ENCODE measurements at places on chromosomes 13 and 19.

- DNase-seq: no peak
These were observed 8.5 kb upstream of the LSR start for GRCh38 chr19:35240327-35240726.

DNA sequence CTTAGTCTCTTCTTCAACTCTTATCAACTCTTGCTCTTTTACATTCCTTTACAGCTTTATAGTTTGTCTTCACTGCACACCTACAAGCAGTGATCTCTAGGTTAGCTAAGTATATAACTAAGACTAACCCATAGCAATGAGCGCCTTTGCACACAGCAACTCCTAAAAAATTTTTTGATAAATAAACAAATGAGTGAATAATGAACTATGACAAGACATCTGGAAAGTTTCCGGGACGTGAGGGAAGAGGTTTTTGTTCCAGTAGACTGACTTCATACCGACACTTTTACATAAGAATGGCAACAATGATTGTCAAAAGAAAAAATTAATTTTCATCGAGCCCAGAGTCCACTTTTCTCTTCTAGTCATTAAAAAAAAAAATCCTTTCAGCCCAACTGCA is 98.3 kb downstream of the ELF1 start:
- DNase-seq: no peak

GRCh38 chr13:77207943-77208342 is 119.0 kb downstream of the MYCBP2 start:
- no peak for DNase-seq

DNA sequence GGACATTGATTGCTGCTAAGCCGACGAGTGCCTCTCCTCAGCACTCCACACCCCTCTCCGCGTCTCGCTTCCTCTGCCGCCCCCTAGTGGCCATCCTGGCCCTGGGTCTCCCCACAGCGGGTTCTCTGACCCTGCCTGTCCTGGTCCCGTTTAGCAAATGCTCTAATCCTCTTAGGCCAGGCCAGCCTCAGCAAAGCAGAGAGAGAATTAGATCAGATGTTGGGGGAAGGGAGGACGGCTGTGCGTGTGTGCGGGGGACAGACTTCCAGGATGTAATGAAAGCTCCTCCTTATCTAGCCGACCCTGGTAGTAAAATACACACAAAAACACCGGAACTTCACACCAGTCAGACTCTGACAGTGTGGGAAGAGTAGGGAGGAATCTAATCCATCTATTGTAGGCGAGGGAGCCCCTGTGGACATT is 4.5 kb downstream of the TPRX2 start:
- peak; percentile 99 for DNase-seq

DNA sequence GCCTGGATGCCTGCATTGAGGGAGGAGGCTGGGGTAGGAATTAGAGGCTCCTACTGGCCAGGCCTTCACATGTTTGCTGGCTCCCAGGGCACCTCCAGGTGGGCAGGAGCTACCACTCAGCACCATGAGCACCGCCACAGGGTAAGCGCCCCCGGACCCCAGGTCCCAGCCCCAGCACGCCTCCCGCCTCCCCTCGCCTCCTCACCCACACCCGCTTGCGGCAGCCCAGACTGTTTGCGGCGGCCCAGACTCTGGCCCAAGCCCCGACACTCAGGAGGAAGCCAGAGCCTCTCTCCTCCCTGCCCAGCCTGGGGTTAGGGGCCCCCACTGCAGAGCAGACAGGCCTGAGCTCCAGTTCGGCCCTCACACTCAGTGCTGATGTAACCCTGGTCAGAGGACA is 652 bp downstream of the EPS8L1 start:
- DNase-seq: no peak

GRCh38 chr13:50403311-50403710 is 388.1 kb downstream of the KCNRG start:
- DNase-seq: no peak

- peak; percentile 44 for DNase-seq
These were observed 640.1 kb upstream of the KLF12 start for GRCh38 chr13:74774264-74774663.

DNA sequence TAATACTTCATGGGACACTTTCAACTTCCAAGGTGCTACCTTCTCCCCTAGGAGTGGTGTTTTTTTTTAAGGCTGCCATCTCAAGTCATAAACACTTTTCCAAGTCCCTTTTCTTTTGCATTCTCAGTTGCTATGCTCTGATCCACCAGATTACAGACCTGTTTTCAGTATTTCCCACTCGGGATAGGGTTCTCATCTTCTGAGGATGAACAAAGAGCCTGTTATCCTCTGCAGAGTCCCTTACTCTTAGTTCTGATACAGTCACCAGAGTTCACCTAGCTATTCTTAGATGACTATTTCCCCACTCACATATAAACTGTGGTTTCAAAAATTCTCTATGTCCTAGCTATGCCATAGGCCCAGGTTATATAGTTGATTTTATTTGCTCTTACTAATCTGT is 15.9 kb downstream of the ZDHHC20 start:
- DNase-seq: no peak

GRCh38 chr13:109899316-109899715 is 112.9 kb upstream of the IRS2 start:
- no peak for DNase-seq

DNA sequence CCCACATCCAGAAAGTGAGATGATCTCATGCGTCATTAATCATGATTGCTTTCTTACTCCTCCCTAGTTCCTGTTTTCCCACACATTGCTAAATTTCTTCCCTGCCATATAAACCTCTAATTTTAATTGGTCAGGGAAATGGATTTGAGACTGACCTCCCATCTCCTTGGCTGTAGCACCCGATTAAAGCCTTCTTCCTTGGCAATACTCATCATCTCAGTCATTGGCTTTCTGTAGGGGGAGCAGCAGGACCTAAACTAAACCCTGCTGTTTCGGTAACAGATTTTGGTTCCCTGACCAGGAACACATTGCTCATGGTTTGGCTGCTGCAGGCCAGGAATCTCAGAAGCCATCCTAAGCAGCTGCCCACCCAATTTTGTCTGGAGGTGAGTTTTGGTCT is 61.7 kb downstream of the SPRYD7 start:
- DNase-seq: no peak

- no peak for DNase-seq
These were observed 7.2 kb upstream of the ZNF606 start for GRCh38 chr19:58009666-58010301.

DNA sequence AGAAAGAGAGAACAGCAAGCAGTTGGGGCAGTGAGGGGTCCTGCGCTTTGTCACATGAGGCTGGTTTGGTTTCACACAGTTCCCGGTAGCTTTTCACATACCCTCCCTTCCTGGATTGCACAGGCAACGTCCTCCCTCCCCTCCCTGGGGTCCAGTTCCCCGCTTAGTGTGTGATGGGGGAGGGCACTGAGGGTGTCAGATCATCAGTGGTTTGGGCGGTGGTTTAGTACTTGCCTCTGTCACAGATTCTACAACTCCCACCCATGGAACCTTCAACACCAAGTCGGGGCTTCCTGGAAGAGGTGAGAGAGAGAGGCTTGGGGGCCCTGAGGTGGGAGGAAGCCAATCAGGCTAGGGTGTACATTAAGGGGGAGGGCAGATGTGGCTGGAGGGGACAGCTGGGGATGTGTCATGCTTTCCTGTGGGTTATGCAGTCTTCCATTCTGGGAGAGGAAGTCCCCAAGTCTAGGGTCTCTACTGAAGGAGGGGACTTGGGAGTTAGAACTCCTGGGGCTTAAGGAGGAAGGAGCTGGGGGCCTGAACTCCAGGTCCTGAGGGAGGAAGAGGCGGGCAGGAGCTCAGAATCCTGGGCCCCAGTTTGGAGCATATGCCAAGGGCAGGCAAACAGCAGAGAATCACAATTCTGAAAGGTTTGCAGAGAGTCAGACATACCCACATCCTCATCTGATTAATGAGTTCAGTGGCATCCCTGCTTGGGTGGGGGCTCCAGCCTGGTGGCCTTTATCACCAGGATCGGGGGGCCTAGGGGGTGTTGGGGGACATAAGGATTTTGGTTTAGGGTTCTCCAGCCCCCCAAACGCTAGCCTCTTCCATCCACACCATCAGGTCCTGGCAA is at the start of gene NKG7:
NKG7 (minus strand) TSS at position 6 of the 856 bp plus-strand sequence. CDS start 119 bp downstream, outside the sequence.
- no peak for DNase-seq

GRCh38 chr13:45370922-45371406 is 30.0 kb upstream of the TPT1 start:
- DNase-seq: peak; percentile 79

GRCh38 chr19:28764066-28764465 is 448.9 kb downstream of the UQCRFS1 start:
- no peak for DNase-seq

GRCh38 chr19:18292462-18292809 is 11.0 kb upstream of the JUND start:
- no peak for DNase-seq

DNA sequence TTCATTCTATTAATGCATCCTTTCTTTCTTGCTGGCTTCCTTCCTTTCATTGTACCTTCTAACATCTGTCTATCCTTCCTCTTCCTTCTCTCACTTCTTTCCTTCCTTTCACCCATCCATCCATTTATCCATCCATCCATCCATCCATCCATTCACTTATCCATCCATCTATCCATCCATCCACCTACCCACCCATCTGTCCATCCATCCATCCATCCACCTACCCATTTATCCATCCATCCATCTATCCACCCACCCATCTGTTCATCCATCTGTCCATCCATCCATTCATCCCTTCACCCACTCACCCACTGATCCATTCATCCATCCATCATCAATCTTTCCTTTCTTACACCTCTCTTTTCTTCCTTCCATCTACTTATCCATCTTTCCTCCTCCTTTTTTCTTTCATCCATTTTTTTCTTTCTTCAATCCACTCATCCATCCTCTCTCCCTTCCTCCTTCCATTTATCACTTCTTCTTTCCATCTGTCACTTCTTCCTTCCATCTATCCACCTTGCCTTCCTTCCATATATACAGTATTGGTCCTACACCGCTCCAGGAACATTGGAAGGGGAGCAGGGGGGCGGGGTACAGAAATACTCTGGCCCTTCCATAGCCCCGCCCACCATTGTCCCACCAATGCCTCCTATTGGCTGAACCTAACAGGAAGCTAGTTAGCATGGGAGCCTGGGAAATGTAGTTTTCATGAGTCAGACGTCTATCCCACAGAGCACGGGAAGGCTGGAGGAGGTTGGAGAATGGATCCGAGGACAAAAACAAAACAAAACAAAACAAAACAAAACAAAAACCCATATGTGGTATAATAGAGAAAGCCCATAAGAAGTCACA is 45.9 kb downstream of the MBD3L1 start:
- peak; percentile 42 for DNase-seq

DNA sequence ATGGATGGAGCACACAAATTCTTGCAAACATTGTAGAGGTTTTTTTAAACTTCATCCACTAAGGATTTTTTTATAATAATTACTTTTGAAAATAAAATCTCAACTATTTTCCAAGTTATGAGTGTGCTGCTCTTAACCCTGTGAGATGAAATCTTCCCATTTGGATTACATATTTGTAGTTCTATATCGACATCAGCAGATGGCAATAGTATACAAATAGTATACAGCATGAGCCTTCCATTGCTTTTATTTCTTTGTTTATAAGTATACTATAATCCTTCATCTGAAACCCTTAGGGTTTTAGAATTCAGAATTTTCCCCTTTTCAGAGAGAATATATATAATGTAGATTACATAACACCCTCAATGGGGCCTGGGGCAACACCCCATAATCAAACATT is 70.5 kb downstream of the GJA3 start:
- DNase-seq: no peak

- no peak for DNase-seq
These were observed 38.1 kb downstream of the PBX4 start for GRCh38 chr19:19580418-19580817.

DNA sequence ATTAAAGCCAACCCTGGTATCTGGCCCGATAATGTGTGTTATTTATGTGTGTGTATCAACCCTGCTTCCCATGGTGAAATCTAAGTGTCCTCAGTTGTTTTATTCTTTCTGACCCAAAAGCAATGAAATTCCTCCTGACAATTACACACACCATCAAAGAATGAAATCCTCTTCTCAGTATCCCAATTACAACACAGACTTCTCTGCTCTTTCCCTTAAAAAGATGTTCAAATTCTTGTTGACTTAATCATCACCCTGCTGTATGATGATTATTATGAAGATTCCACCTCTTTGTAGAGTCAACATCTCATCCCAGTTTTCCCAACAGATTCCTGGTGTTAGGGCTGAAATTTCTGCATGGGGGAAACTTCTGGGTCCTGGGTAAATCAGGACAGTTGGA is 8.9 kb upstream of the TRPC4 start:
- DNase-seq: no peak

GRCh38 chr13:27372896-27373295 is 51.5 kb upstream of the GTF3A start:
- DNase-seq: peak; percentile 24

GRCh38 chr13:100100115-100100879 is 11.4 kb downstream of the PCCA start:
- peak; percentile 14 for DNase-seq

- no peak for DNase-seq
These were observed 24.7 kb downstream of the CILP2 start for GRCh38 chr19:19562665-19563347.

GRCh38 chr19:52786078-52786463 is 520 bp downstream of the ZNF600 start:
- DNase-seq: no peak

GRCh38 chr13:80274643-80275042 is 66.3 kb downstream of the SPRY2 start:
- no peak for DNase-seq

DNA sequence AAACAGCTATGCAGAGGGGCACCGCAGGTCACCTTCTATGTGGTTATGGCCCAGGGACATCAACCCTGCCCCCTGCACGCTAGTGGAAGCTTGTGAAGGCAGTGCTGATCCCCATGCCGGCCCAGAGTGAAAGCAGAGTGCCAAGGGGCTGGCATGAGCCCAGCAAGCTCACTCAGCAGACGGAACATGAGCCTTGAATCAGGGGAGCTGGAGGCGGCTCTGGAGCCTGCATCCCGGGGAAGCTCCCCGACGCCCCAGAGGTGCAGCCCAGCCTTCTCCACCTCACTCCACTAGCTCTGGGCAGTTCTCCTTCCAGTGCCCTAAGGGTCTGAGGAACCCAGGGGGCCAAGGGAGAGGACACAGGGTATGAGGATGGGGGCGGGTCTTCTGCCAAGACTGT is 19.0 kb upstream of the ISYNA1 start:
- DNase-seq: no peak

DNA sequence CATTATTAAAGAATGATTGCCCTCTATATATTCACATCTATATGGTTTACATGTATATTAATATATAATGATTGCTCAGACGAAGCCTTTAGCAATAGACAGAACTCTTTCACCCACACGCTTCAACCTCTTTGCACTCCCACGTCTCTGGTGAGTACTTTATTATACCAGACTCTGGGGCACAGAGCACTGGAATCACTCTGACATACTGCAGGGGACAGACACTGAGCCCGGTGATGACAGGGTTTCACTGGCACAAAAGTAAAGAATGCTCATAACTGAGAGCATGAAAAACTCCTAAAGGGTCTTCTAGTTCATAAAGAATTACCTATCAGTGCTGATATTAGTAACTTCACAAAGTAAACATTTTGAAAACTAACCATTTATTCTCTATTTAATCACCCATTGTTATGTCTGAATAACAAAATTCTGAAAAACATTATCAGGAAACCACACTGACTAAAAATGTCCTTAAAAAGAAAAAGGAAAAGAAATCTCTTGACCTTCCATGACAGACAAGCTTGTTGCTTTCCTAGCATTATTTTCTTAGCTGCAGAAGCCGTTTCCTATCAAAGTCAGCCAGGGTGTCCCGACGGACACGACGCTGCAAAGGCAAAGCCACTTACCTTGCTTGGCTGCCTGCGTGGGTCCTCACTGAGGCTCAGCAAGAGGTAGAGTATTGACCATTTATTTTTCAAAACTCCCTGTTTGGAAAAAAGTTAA is 29.1 kb downstream of the TUBGCP3 start:
- no peak for DNase-seq

All from HAP-1 (cell line).